Stimulated activated CD4-positive, alpha-beta T cell treated with anti-CD3 and anti-CD28 coated beads, Interleukin-15, amount 100 ng/mL, for 1 hour (primary cell): ENCODE measurements at places on chromosomes 12 and 14.

- DNase-seq = no peak
Observed at GRCh38 chr12:52091869-52092268, 12.4 kb downstream of the SMIM41 start.

GRCh38 chr12:69546693-69547438 is 38.4 kb upstream of the CCT2 start:
- DNase-seq = no peak

- DNase-seq = no peak
Observed at GRCh38 chr14:101713621-101714349, 47.7 kb upstream of the PPP2R5C start.

GRCh38 chr14:46574221-46574977 is 77.2 kb downstream of the RPL10L start:
- DNase-seq = no peak

DNA sequence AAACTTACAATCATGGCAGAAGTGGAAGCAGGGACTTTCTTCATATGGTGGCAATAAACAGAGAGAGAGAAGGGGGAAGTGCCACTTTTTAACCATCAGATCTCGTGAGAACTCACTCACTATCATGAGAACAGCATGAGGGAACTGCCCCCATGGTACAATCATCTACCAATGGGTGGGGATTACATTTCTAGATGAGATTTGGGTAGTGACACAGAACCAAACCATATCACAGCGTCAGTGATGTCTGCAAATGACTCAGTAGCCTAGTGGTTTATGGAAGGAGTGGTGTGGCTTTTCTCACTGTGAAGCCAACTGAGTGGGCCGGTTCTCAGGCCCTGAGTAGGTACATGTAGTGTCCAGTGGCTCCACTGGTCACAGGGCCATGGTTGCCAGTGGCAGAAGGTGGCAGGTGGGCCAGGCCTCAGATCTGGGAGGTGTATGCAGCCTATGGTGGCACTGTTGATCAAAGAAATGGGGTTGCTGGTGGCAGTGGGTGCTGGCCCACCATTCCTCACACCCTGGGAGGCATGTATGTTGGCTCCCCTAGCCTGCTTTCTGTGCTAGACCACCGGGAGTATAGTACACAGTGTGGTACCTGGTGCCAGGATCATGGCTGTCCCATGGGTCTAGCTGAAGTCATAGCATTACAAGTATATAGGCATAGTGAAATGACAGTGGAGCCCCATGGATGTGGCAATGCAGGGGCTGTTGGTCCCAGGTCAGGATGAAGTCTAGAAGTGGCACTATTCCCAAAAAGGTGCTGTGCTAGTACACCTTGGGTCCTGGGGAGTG is 191.9 kb downstream of the NUBPL start:
- no peak for DNase-seq

DNA sequence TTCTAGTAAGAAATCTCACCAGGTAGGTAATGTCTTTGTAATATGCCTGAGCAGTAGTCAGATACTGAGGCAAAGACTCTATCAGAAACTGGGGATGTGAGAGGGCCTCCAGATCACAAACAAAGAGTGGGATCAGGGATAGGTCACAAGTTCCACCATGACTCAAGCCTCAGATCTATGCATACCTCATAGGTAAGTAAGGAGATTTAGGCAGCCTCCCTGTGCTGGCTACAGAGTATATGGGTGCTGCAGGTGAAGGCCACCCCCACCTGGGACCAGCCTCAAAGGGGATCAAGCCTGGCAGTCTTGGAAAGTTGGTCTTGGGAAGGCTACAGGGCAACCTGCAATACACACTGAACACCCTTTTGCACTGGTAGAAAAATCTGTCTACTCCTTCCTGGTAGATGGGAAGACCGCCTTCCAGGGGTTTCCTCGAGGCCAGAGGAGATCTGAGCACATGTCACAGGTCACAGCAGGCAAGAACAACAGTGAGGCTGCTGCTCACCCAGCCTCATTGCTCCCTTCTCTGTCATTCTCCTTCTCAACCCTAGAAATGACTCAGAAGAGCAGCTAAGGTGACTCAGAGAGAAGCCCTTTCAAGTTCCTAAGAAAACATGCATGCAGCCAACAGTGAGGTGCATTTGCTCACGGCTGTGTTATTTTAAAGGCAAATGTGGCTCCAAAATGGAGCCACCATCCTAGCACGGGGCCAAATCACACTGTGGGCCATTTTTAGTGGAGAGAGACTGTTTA is 143.4 kb upstream of the CDKN3 start:
- no peak for DNase-seq

- DNase-seq = no peak
Observed at GRCh38 chr12:5022465-5023061, 21.1 kb upstream of the KCNA5 start.
